Brain microvascular endothelial cell (primary cell): ENCODE measurements at places on chromosomes 7 and 10.

GRCh38 chr10:111207500-111207899 is 130.7 kb downstream of the ADRA2A start:
- DNase-seq, result no peak

GRCh38 chr7:14806891-14807290 is 95.7 kb downstream of the DGKB start:
- DNase-seq, result no peak

DNA sequence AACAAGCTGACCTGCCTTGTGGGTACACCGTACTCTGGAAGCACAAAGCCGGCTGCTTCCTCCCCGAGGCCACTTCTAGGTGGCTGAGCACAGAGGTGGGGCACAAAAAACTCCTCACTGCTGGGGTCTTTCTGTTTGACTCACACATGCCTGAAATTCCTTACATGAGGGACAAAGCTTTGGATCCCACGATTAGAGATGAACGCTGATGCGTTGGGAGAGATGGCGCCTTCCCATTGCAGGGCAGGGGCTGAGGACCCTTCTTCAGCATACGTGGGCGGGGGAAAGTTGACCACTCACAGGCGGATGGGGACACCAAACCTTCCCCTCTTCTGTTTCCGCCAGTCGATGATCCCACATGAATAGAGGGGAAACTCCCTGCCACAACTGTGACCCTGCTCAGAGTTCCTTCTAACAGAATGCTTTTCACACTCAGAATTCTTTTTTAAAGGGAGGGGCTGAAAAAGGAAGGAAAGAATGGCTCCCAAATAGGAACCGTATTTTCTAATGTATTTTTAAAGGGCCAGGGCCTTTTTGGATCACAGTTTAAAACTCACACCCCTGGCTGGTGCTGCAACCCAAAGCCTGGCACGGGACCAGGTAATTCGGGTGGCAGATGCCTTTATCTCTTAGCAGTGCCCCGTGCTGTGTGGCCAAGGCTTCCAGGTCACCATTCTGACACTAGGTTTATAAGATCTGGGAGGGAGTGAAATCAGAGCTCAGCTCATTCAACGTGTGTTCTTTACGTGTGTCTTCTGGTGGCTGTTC is 134.0 kb downstream of the PRKAG2 start:
- DNase-seq, result peak; percentile 31

DNA sequence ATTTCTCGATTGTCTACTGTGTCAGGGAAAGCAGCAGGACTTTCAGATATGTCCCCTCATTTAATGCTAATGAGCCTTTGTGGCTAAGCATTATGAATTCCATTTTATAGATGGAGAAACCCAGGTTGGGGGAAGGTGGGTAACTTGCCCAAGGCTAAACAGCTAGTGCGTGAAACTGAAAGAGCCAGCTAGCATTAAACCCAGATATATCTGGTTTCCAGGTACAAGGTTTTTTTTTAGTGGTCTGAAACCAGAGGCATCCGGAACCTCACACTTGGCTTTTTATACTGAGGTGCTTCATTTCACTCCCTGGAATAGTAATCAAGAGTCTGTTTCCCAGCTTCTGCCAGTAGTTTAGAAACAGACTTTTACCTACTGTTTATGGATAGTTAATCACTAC is 694.8 kb downstream of the PHTF2 start:
- DNase-seq, result no peak

DNA sequence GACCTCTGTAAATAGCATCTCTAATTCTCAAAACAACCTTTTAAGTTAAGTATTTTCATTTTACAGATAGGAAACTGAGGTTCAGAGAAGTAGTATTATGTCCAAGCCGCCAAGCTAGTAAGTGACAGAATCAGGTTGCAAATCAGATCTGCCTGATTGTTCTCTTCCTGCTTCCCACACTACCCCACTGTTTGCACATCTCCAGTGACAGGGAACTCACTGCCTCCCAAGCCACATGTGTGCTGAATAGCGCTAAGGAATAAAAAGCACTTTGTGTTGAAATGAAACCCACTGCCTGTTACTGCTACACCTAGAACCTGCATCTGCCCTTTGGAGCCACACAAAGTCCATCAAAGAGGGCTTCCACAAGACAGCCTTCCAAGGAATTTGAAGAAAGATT is 45.1 kb upstream of the WDR11 start:
- no peak for DNase-seq

- no peak for DNase-seq
Measured at GRCh38 chr7:1676550-1677078, 6.5 kb downstream of the ELFN1 start.

DNA sequence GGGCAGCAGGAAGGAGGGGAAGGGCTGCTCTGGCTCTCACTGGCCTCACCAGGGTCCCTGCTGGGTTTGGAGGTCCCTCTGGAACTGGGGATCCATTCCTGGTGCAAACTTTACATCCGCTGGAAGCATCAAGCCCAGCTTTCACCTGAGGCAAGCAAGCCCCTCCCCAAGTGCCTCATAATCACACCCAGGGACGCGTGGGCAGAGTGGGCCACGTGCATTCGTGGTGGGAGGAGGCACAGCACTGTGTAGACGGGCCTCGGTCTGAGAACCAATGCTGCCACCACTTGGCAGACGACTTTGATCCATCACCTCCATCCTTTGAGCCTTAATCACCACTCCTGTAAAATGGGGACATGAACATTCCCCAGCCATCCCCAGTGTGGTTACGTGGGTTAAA is 74.1 kb downstream of the VWA2 start:
- no peak for DNase-seq

- DNase-seq, result no peak
Measured at GRCh38 chr10:16907687-16908086, 90.5 kb upstream of the RSU1 start.

GRCh38 chr10:43137717-43138020 is 576 bp upstream of the CSGALNACT2 start:
- DNase-seq, result peak; percentile 46

DNA sequence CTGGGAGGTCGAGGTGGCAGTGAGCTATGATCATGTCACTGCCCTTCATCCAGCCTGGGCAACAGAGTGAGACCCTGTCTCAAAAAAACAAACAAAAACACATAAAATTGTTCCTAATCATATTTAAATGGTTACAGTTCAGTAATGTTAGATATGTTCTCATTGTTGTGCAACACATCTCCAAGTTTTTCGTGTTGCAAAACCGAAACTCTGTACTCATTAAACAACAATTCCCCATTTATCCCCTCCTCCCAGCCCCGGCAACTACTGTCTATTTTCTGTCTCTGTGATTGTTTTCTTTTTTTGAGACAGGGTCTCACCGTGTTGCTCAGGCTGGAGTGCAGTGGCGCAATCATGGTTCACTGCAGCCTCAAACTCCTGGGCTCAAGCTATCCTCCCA is 16.1 kb upstream of the PRXL2A start:
- no peak for DNase-seq

- DNase-seq, result no peak
Measured at GRCh38 chr10:11345224-11346054, 266.0 kb downstream of the USP6NL start.

- peak; percentile 36 for DNase-seq
Measured at GRCh38 chr7:155190688-155191087, 107.0 kb upstream of the INSIG1 start.

- DNase-seq, result no peak
Measured at GRCh38 chr7:17878627-17879026, 61.7 kb downstream of the SNX13 start.

GRCh38 chr7:44221231-44221791 is 20.5 kb downstream of the YKT6 start:
- DNase-seq, result no peak

- no peak for DNase-seq
Measured at GRCh38 chr10:71187600-71187999, 24.8 kb upstream of the UNC5B start.

GRCh38 chr10:69335063-69335587 is 56.8 kb downstream of the HK1 start:
- no peak for DNase-seq

- no peak for DNase-seq
Measured at GRCh38 chr10:104456802-104457542, 103.3 kb downstream of the CFAP58 start.

GRCh38 chr10:113882240-113882639 is 27.8 kb downstream of the NHLRC2 start:
- DNase-seq, result no peak

- no peak for DNase-seq
Measured at GRCh38 chr7:70573696-70574095, 558.2 kb upstream of the GALNT17 start.
